Suppressor macrophage treated with lipopolysaccharide for 4 hours (primary cell): ENCODE measurements at places on chromosomes 12 and 14.

DNA sequence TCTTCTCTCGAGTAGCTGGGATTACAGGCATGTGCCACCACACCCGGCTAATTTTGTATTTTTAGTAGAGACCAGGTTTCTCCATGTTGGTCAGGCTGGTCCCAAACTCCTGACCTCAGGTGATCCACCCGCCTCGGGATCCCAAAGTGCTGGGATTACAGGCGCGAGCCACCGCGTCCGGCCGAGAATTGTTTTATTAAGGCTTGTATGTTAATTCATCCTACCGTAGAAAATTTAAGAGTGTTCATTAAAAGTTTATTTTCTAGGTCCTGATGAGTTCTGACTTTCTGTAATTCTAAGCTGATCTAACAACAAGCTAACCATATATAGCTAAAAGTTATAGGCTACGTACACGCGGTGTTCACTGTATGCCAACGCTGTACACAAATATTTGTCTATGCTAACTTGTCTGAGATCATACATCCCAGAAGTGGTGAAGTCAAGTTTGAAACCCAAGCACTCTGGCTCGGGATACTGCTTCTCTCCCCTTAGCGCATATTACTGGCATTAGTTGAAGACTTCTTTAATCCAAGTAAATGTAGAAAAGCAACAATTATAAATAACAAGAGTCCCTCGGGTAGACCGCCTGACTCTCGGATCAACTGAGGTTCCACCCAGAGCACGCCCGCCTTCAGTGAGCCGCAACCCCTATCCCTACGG lies 570 bp upstream of the MRPS35 start:
- no peak for DNase-seq

DNA sequence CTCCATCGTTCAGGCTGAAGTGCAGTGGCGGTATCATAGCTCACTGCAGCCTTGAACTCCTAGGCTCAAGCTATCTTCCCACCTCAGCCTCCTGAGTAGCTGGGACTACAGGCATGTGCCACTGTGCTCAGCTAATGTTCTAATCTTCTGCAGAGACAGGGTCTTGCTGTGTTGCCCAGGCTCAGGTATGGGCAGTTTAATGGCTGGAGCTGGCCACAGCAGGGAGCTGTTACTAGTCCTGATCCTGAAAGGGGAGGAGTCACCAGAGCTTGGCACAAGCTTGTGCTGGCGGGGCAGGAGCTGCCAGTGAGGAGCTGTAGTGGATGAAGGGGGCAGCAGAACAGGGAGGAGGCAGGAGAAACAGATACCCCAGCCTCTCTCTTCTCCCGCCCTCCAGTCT lies 10.6 kb downstream of the TMEM120B start:
- no peak for DNase-seq

GRCh38 chr12:109310247-109311125 lies 1.4 kb upstream of the FOXN4 start:
- no peak for DNase-seq

GRCh38 chr14:62015945-62016344 lies 253.7 kb downstream of the SNAPC1 start:
- no peak for DNase-seq

GRCh38 chr12:83156815-83157214 lies 470.1 kb downstream of the TMTC2 start:
- DNase-seq = no peak

GRCh38 chr14:67573228-67574010 lies 26.6 kb downstream of the PIGH start:
- DNase-seq = no peak

- no peak for DNase-seq
These were observed 87.2 kb upstream of the PTPRB start for GRCh38 chr12:70724444-70724843.

DNA sequence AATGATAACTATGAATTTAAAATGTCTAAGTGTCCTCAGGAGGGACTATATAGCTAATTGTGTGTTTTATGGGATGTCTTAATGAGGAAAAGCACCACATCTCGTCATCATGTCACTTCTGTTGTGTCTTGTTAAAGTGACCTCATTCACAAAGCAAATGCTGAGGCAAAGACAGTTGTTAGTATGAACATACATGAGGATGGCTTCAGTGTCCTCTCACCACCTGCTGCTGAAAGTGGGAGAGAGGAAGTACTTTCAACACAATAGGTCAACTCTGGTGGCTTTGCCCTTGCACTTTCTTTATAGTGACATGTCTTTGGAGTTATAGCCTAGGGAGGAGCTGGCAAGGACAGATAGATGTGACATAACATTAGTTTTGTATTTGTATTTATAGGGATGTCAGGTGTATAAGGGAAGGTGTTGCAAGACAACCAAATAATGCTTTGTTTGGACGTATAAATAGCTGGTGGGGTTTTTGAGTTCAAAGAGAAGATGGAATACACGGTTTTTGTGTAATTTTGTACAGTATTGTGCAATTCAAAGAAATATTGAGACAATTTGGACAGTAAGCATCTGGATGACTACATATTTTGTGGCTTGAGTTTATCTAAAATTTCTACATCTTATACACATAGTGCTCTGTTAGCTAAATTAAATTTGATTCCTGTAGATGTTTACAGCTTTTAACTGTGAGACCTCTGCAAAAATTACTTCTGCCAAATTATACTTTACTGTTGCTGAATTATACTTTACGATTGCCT lies 131.7 kb upstream of the ATP2B1 start:
- DNase-seq = peak; percentile 34

- DNase-seq = no peak
These were observed 73.5 kb upstream of the SAV1 start for GRCh38 chr14:50741567-50741966.

DNA sequence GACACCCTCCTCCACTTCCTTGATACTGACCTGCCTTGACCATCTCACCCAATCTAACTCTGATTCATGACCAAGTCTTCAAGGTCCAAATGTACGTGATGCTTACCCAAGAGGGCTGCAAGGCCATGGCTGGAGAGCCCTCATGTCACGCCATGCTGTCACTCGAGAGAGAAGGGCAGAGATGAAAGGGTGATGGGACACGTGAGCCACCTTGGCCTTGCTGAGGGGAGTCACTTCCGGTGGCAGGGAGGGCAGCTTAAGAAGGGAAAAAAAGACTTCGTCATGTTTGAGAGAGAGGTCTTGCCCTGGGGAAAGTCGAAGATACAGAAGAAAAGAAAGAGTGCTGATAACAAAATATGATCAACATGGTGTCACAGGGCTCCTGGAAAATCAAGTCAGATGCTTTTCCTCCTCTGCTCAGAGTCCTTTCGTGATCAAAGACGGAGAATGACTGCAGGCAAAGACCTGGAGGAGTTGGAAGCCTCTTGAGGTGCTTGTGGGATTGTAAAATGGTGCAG lies 3.3 kb upstream of the SCARB1 start:
- no peak for DNase-seq

GRCh38 chr14:75549169-75549568 lies 26.9 kb downstream of the BATF start:
- DNase-seq = peak; percentile 91

DNA sequence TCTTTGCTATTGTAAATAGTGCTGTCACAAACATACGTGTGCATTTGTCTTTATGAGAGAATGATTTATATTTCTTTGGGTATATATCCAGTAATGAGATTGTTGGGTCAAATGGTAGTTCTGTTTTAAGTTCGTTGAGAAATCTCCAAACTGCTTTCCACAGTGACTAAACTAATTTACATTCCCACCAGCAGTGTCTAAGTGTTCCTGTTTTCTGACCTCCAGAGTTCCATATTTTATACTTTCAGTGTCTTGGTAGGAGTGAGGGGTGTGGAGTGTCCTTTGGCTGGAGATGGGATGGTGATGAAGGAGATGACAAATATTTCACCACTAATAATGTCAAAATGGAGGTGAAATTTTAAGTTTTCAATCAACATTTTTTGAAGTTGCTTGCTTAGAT lies 86.4 kb downstream of the DACT1 start:
- DNase-seq = peak; percentile 42

GRCh38 chr14:27727251-27727770 lies 1039.3 kb upstream of the FOXG1 start:
- no peak for DNase-seq

DNA sequence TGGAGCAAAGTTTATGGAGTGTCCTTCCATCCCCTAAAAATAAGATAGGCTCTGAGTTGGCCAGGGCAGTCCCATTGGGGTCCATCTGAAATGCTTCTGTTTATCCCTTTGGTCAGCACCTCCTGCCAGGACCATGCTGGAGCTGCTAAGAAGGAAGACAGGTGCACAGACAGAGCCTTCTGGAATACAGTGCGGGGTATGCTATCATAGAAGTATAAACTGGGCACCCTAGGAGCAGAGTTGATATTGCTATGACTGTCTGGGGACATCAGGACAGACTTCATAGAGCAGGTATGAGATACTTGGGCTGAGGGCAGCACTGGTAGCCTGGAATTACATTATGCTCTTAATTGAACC lies 170.4 kb upstream of the HIF1A start:
- DNase-seq = no peak

DNA sequence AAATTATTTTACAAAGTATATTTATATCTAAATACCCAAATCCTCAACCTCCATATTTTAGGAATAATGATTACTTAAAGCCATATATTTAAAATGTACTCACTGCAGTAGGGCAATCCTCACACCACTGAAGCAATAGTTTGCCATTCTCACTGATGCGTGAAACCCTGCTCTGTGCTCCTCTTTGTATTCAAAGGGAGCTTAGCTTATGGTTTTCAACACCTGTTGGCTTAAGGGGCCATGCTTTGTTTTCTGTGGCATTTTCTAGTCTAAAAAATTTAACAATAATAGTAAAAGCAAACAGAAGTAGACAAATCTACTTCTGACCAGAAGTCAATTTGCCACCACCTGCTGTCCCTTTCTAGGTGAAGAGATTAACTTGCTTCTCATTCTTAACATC lies 294.6 kb downstream of the FLRT2 start:
- DNase-seq = no peak

DNA sequence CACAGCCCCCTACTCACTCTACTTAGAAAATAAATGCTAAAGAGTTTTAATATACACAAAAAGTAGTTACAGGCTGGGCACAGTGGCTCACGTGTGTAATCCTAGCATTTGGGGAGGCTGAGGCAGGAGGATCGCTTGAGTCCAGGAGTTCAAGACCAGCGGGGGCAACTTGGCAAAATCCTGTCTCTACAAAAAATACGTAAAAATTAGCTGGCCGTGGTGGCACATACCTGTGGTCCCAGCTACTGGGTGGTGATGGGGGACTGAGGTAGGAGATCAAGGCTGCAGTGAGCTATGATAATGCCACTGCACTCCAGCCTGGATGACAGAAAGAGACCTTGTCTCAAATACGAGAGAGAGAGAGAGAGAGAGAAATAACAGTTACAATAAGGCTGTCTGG lies 9.9 kb upstream of the DYNC1H1 start:
- no peak for DNase-seq

DNA sequence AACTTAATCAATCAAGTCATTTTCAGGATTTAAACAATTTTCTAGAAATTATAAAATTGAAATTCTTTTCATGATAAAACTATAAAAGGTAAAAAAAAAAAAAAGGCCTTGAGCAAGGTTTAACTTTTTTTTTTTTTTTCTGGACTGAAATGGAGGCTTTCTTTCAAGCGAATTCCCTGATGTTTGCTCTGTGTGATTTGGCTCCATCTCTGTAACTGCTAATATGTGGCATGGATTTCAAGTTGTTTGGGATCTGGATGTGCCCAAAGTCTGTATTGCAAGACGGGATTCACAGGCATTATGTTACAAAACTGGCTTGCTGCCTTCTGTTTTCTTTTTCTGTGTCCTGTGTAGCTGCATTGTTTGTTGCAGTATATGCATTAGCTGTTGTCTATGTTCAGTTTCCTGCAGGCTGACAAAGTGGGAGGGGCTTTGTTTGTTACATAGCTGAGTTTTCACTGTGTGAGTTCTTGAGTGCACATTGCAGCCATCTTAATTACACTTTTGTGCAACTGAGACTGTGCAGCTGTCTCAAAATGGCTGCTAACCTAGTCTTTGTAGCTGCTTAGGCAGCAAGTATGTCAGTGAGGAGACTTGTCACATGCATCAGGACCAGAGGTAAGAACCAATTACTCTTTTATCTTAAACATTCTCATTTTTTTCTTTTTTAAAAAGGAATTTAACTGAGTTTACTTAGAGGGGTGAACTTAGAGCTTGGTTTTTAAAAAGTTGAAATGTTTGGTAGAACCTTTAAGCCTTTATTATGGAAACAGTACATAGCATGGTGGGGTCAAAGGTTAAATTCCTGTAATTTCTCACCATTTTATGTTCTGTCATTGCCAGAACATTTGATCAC lies 19.5 kb downstream of the ATF7IP start:
- DNase-seq = peak; percentile 66

- DNase-seq = no peak
These were observed 48.2 kb upstream of the TPH2 start for GRCh38 chr12:71890475-71890874.
